Iris pigment epithelial cell (primary cell): ENCODE measurements at places on chromosomes 12 and 14.

- DNase-seq = peak; percentile 22
Measured at GRCh38 chr12:45183246-45183645, 32.6 kb upstream of the ANO6 start.

DNA sequence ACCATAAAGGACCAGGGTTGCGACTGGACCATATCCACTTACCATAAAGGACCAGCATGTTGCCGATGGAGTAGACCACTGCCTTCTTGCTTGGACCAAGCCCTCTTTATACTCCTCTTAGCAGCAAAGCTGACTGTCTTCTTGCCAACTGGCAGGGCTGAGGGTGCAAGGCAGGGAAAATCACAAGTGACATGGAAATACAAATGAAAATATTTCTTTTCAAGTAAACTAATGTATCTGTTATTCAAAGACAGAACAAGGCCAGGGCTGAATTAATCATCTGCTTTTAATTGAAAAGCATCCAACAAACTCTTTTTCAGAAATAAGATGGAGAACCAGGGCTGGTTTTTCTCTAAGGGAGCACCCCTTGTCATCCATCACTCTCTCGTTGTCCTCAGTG lies at the start of gene CELA1:
Gene CELA1, minus strand, starts transcription at position 99 of the 400 bp plus-strand sequence. Its CDS starts 41 bp downstream, at position 58.
- no peak for DNase-seq

- no peak for DNase-seq
Measured at GRCh38 chr12:115750340-115750739, 527.2 kb downstream of the MED13L start.

GRCh38 chr12:124927201-124928094 lies 13.0 kb upstream of the UBC start:
- peak; percentile 75 for DNase-seq

GRCh38 chr12:38648813-38649212 lies 256.6 kb downstream of the CPNE8 start:
- DNase-seq = no peak

GRCh38 chr14:99327458-99328250 lies 55.7 kb upstream of the BCL11B start:
- DNase-seq = no peak

DNA sequence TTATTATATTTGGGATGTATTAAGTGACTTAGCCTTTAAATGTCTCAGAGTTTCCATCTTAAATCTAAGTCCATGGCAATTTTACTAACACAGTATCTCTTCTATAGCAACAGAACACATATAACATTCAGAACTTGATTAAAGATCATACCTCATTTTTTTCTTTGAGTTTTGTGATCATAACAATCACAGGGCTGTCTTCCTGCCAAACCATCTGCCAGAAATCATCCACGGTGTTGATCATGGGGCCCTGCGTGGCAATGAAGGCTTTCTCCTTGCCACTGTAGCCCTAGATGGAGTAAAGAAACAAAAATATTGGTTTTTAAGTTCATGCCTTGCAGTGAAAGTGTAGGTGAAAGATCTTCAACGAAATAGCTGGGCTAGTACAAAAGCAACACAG lies 46.7 kb upstream of the PTPRB start:
- DNase-seq = no peak

DNA sequence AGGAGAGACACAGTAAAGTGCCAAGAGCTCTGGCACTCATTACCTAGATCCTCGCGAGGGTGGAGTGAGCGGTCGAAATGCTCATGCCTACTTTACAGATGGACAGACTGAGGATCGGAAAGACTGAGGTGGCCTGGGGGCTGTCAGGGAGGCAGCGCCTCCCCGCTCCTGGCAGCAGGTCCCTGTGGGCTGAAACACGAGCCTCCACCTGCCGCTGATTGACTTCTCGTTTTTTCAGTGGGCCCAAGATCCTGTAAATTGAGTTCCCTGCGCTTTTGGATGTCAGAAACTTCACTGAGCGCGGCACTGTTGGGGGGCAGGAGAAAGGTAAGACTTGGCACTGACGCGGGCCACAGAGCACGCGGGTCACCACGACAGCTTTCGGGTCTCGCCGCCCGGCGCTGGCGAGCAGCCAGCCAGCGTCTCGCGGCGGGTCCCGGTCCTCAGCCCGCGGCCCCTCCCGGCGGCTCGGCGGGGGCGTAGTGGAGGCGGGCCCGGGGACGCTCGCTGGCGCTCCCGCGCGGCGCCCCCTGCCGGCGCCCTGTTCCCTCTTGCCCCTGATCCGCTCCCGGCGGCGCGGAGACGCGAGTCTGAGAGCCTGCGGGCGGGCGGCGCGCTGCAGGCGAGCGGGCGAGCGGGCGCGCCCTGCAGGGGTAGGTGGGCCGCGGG lies 552 bp upstream of the SCN8A start:
- DNase-seq = peak; percentile 49

GRCh38 chr14:96631030-96631429 lies 128.8 kb downstream of the PAPOLA start:
- DNase-seq = no peak

DNA sequence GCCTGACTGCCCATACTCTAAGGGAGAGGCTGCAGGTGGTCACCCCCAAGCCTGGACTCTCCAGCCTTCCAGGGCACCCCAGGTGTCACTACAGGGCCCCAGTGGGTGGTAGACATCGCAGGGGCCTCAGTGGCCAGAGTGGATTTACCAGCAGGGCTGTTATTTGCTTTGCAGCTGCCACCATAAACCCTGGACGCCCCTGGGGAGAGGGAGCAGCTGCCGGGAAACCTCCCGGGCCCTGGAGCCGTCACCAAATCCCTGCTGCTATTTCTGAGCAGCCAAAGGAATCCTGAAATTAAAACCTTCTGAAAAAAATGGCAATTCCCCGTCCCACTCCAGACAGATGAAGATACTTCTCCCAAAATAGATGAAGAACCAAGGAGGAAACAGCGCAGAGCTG lies 13.9 kb downstream of the TMEM119 start:
- DNase-seq = no peak

- no peak for DNase-seq
Measured at GRCh38 chr12:92765871-92766270, 63.1 kb downstream of the PLEKHG7 start.

- no peak for DNase-seq
Measured at GRCh38 chr14:104238424-104239184, 100.2 kb downstream of the KIF26A start.

DNA sequence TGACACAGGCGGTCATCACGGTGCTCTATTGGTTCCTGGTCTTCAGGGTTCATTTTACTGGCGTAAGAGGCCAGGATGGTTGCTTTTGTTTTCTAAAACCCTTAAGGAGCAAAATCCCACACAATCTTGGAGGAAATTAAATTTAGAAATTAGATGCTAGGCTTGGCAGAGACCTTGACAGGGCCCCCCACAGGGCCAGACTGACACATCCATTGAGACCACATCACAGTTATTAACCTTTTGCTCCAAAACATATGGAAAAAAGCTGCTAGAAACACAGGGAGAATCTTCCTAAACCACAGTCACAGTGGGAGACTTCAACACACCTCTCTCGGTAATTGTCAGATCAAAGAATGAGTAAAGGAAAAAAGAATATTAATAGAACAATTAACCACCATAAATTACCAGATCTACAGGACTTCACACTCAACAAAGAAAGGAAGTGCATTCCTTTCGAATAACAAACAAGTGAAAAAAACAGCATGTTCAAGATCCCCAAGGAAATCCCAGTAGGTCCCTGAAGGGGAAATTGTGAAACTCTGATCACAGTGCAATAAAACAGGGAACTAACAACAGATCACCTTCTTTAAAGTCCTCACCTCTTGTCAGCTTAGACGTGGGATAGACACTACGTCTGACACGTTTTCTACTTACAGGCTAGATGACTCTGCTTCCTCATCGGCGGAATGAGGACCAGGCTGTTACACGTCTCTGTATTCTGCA lies 40.2 kb upstream of the TMEM179 start:
- DNase-seq = no peak

- no peak for DNase-seq
Measured at GRCh38 chr14:86515195-86515594, 985.3 kb downstream of the FLRT2 start.

GRCh38 chr12:7026854-7027253 lies 8.6 kb upstream of the LPCAT3 start:
- DNase-seq = no peak

- DNase-seq = peak; percentile 68
Measured at GRCh38 chr12:75542942-75543341, 31.5 kb upstream of the KRR1 start.

DNA sequence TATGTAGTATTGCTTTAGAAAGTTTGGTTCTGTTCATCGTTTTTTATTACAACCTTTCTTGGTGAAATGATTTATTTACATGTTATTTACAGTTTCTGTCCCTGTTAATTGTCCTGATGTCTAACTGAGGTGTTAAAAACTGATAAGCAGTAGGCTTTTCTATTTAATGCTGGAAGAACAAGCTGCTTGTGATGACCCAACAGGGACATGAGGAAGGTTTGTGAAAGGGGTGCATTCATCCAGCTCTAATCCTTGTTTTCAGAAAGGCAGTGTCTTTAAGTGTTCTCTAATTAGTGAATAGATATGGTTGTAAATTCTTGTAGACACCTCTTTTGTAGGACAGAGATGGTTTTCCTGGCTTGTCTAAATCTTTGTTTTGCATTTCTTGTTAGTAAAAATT lies 191.4 kb downstream of the FOXA1 start:
- DNase-seq = no peak

DNA sequence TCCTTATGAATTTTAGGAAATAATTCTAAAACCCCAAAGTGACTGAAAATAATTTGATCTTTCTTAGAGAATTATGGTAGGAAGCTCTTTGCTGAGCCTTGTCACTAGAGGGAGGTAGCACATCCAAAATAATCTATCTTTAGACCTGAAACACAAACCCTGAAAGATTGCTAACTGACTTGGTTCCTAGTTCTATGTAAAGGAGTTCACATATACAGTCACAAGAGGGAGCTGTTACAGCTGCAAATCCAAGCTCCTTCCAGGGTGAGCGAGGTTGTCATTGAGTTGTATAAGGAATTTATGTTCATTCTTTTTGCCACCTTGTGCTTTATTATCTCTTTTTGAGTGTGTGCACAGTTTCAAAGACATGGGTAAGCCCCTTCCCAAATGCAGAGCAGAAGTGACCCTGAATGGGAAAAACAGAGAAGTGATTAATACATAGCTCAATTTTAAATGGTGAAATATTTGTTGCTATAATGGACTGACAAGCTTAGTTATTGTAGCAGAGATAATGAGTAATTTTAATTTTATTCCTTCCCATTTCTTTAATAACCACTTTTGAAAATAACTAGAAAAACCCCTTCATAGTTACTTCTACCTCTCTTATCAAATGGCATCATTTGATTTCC lies 387.9 kb downstream of the DAD1 start:
- DNase-seq = peak; percentile 75

DNA sequence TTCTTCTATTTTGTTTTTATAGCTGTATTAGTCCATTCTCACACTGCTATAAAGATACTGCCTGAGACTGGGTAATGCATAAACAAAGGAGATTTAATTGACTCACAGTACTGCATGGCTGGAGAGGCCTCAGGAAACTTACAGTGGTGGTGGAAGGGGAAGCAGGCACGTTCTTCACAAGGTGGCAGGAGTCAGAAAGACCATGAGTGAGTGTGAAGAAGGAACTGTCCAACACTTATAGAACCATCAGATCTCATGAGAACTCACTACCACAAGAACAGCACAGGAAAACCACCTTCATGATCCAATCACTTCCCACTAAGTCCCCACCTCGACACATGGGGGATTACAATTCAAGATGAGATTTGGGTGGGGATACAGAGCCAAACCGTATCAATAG lies 42.3 kb downstream of the ARMH4 start:
- no peak for DNase-seq

GRCh38 chr12:79217306-79217705 lies 352.7 kb downstream of the SYT1 start:
- no peak for DNase-seq

DNA sequence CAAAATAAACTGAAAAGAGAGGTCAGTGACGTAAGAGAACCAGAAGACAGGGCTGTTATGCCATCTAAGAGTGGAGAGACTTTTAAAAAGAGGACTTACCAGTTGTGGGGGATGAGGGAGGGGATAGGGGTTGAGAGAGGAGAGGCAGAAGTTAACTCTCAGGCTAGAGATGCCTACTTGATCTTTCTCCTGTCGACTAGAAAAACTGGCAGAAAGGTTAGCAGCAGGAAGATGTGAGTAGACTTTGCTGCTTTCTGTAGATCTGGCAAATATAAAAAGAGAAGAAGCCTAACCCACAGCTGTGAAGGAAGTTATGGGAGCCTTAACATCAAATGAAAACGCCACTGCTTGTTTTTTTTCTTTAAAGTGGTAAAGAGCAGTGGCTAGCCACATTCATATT lies 10.7 kb downstream of the CREBL2 start:
- no peak for DNase-seq

- no peak for DNase-seq
Measured at GRCh38 chr14:56805201-56805991, 4.9 kb downstream of the OTX2 start.

- DNase-seq = no peak
Measured at GRCh38 chr12:18658829-18659228, 79.0 kb downstream of the PLCZ1 start.

DNA sequence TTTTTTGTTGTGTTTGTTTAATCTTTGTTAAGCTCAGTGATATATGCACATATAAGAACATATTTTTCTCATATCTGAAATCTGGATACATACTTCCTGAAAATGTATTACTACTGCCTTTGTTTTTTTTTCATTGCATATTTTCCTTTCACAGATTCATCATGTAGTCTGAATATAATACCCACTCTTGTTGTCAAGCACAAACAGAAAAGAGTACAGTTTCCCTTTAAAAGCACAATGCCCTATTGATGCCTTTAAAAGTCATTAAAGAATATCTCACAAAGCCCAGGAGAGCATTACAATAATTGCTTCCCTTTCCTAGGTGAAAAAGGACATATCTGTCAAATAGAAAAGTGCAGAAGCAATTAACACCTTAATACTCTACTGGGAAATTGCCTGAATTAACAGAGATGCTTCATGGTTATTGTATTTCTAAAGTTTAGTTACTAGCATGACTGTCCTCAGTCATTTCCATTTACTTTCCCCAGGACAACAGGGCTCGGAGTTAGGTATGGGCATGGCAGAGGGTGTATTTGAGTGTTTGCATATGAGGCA lies 107.4 kb downstream of the GRIP1 start:
- no peak for DNase-seq

DNA sequence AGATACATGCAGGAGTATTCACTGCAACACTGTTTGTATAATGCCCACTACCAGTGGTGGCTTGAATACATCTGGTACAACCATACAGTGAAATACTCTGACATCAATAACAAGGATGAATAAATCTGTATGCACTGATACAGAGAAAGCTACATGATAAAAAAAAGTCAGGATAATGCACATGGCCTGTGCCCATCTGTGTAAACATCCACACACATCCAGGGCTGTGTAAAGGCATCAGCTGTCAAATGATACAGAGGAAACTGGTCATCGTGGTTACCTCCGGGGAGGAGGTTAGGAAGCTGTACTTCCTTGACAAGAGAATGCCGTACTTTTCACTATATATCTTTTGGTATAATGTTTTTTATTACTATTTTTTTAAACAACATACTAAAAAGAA lies 176.6 kb downstream of the FOXN3 start:
- peak; percentile 59 for DNase-seq

GRCh38 chr14:68262567-68262966 lies 443.0 kb downstream of the RAD51B start:
- DNase-seq = no peak
